ENCODE measurements at places on chromosomes 3 and 15.

DNA sequence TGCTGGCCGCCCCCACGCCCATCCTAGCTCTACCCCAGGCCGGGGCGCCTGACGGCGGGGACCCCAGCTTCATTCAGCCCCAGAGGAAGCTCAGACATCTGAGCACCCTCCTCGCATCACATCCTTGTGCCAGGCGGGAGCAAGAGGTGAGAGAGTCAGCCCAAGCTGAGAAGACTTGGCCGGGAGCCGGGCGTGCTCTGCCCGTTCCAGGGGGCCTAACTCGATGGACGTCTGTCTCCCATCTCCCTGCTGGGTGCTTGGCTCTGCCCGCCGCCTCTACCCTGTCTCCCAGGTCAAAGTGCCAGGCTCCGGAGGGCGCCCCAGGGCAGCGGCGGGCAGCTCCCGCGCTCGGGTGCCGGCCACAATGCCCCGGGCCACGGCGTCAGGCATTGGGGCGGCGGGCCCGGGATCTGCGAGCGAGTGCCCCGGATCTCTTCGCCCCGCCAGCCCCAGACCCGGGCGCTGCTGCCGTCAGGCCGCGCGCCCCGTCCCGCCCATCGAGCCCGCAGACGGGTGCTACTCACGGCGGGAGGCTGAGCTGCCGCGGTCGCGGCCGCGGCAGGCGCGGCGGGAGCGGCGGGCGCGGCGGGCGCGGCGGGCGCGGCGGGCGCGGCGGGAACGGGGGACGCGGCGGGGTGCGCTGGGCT, 388 bp downstream of the DAPK2 start:
- peak; percentile 43 for DNase-seq

GRCh38 chr15:76181705-76182107, 121.9 kb downstream of the TMEM266 start:
- DNase-seq, result peak; percentile 76

DNA sequence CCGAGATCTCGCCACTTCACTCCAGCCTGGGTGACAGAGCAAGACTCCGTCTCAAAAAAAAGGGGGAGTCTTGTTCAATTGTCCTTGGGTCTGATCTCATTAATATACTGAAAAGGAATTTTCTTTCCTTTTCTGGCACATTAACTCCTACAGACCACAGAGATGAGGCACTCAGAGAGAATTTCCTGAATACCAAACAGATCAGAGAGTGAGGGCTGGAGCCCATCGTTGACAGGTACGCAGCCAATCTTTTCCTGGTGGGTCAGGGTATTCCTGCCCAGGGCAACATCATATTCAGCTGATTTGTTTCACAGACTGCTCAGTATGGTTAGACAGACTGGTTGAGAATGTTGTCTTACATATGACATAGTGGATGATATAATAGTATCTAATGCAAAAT, 82.8 kb upstream of the TNFSF10 start:
- no peak for DNase-seq

DNA sequence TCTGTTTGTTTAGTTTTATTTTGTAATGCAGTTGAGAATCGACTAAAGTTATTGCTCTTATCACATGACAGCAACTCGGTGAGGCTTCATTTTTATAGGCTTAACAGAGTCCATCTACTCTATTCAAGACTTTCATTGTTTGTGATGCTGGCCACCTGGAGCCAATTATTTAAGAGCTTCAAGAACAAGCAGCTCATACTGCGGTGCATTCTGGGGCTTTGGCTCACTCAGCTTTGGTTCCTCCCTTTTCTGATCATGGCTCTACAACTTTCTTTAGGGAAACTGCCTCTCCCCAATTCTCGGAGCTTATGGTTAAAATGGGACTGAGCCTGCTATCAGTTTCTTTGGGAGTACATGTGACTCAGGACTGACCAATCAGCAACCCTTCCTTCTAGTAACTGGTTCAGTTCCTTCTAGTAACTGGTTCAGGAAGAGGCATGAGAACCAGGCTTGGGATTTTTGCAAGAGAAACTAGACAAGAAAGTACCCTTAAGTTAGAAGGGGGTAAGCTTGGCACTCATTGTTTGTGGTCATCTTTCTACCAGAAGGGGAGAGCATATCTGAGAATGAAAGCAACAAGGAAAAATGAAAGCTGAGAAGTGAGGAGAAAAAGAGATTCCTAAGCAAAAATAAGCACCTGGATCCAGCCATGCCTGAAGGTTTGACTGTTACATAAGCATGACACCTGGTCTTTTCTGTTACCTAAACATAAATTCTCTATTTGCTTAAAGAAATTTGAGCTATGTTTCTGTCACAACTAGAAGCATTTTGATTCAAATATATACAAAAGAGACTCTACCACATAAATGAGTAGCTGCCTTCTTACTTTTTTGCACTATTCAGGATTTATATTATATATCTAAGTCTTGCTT, 24.1 kb upstream of the ARHGEF3 start:
- DNase-seq, result no peak

GRCh38 chr15:50229336-50229735, 36.2 kb downstream of the HDC start:
- no peak for DNase-seq

- no peak for DNase-seq
Measured at GRCh38 chr3:163929069-163929652, 1149.1 kb downstream of the SI start.

GRCh38 chr3:180246688-180247195, 210.0 kb upstream of the PEX5L start:
- no peak for DNase-seq

DNA sequence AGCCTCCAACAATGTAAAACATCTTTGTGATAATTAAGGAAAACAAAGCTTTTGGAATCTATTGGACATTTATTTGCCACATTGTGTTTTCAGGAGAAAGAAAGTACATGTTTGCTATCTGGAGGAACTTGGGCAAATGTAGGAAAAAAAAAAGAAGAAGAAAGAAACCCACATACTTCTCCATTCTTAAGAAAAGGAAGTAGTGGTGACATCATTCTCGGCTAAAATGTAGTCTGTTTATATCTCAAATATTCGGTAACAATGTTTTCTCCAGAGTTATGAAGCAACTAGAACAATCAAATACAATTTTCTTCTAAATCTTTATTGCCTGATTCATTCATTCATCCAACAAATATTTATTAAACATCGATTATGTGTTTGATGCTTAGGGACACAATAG, 2.3 kb upstream of the TGFBR2 start:
- DNase-seq, result no peak

- DNase-seq, result no peak
Measured at GRCh38 chr3:133676336-133677118, 14.8 kb upstream of the TOPBP1 start.

DNA sequence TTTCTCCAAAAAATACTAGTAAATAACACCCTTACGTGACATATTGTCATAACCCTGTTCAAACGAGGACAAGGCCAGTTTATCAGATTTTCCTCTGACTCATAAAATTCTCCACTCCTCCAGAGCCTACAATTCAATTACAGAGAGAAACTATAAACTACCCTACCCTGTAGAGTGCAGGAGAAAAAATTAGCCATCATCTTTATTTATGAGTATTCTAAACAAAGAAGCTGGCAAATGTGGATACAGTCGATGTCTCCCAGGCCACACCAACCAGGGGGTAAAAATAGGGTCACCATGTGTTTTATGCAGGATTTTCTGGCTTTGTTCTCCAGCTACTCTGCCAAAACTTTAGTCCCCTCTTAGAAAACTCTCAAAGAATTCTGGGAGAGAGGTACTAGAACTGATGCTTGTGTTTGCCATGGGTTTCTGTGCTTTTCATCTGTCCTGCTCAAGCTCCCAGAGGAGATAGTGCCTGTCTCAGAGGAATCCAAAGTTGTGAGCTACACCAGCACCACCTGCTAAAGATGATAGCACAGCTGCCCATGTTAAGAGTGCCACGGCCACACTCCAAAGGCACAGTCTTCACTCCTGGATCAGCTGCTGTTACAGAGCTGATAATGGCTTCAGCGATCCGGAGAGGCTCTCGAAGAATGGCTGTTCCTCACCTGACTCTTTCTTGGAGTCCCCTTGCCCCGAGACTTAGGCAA, 150.2 kb downstream of the IMPG2 start:
- no peak for DNase-seq

GRCh38 chr3:186942168-186942567, 11.8 kb downstream of the ST6GAL1 start:
- no peak for DNase-seq

DNA sequence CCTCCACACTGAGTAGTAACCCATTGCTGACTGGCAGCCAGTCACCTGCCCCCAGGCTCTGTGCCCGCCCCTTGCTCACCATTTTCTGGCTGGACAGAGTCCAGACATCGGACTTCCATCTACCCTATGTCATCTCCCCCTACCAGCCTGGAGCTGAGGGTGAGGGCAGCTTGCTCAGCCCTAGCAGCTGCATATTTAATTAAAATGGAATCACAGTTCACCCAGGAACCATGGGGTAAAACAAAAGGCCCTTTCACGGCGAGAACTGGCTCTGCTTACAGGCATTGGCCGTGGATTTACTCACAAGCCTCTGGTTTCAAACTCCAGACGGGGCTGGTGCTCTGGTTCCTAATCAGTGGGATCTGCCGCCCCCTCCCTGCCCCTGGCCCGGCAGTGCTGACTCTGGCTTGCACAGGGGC, 94.9 kb upstream of the ATP2B2 start:
- DNase-seq, result no peak

GRCh38 chr3:61876797-61877196, 315.4 kb downstream of the PTPRG start:
- no peak for DNase-seq

DNA sequence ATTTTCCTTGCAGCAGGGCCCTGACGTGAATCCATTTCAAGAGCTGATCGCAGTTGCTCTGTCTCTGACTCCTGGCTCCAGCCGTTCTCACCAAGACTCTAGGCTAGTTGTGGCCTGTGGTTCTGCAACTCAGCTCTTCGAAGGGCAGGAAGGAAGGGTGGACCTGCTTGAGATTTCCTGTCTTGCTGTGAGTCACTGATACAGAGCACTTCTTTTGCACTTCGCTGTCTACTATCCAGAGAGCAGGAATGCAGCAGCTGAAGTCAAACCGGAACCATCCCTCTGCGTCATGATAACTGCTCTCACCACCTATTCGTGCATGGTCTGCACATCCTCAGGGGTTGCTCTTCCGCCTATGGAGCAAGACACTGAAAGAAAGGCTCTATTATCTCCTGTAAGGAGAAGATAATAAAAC, 59.7 kb downstream of the RAP2B start:
- peak; percentile 37 for DNase-seq

DNA sequence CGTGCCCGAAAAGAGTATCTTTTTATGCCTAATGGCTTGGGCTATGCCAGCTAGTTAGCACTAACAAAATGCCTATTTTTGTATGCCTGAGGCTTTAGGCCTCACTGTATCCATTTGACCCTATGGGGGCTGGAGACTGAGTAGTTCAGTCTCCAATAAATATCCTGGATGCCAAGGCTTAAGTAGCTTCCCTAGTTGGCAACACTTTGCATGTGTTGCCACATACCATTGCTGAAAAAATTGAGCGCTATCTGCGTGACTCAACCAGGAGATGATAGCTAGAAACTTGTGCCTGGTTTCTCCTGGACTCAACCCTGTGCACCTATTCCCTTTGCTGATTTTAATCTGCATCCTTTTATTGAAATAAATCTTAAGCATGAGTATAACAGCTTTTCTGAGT, 58.4 kb upstream of the ATP2C1 start:
- no peak for DNase-seq

DNA sequence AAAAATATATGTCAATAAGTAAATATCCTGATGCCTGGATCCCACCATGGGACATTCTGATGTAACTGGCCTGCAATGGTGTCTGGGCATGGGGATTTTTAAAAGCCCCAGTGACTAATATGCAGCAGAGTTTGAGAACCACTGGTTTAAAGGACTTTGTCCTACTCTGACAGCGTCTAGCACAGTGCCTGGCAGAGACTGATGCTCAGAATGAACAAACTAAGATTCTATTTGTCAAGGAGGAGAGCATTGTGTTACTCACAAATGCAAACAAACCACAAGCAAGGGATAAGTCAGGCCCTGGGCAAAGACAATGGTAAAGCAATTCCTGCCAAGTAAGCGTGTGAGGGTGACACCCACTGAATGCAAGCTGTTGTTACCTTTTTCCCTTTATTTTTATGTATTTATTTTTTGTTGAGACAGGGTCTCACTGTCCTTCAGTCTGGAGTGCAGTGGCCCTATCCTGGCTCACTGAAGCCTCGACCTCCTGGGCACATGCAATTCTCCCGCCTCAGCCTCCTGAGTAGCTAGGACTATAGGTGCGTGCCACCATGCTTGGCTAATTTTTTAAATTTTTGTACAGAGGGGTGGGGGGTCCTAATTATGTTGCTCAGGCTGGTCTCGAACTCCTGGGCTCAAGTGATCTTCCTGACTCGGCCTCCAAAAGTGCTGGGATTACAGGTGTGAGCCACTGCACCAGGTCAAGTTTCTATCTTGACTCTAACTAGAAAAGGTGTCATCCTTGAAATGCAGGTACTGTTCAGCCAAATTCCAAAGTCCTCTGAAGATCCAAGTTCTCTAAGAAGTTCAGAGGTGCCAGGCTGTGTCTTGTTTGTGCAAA, 909 bp upstream of the GPD1L start:
- no peak for DNase-seq

DNA sequence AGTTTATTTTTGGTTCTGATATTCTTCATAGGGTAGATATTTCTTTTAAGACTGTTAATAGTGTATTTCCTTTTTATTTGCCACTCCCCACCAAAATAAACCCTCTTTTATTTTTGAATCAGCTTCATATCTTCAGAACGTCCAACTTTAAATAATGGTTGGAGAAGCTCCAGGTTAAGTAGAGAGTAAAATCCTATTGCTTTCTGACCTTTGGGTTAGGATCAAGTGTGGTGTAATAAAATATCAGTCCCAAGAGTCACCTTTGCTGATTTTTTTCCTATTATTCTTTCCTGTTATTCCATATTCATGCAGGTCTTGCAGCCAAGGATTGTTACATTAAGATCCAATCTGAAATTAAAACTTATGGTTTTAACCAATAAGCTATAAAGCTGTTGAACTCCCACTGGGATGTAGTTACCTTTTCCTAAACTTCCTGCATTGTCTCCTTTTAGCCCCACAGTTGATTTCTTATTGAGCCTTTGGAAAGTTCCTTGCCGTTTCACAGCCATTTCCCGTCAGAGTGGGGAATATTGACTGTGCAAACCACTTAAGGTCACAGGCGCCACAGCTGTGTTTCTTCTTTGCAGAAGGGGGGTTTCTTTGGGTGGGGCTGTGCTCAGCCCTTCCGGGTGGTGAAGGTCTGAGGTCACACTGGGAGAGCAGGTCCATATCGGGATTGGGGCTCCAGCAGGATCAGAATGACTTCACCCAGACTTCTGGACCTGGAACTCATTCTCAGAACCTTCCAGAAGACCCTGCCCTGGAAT, 287.3 kb upstream of the CTDSPL start:
- no peak for DNase-seq

- no peak for DNase-seq
Measured at GRCh38 chr3:146750196-146750595, 145.1 kb upstream of the PLSCR5 start.
